Transverse colon (tissue), 4 donors: ENCODE measurements at places on chromosomes 11 and 22. TPM values are rescaled to one million over a fixed set of nuclear protein-coding genes. Genes with fewer than 3 reads are reported as not detected.

GTF2H1 gene
- total RNA-seq, result 54.2 TPM

SLN gene
- 0.96 TPM for total RNA-seq

FOLR1 gene
- total RNA-seq, result not detected

XKR3 gene
- not detected for total RNA-seq

DNA sequence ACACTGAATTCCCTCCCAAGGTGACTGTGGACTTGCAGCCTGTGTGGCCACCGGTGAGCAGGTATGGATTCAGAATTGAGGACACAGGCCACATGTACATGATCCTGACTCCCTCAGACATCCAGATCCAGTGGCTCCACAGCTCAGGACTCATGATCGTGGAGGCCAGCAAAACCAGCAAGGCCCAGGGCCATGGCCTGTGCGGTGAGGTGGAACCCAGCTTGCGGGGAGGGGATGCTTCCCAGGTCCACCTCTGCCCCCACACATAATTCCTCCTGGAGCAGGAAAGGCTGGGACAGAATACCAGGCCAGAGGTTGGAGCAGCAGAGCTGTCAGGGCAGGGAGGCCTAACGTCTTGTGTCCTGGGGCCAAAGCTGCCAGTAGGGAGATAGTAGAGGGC is 82.1 kb downstream of the OTOG start:
- H3K36me3 ChIP-seq, result no peaks in the 10 kb centered on the region
- no peak overlapping the region for H3K4me3 ChIP-seq

- H3K36me3 ChIP-seq, result no peaks in the 10 kb centered on the region
- H3K27me3 ChIP-seq, result no peaks in the 10 kb centered on the region
- no peak overlapping the region for H3K4me3 ChIP-seq
- no peaks in the 10 kb centered on the region for H3K4me1 ChIP-seq
- DNase-seq, result no peak
- H3K27ac ChIP-seq, result no peak overlapping the region
Measured at GRCh38 chr11:21122523-21122922, 453.1 kb downstream of the NELL1 start.

DNA sequence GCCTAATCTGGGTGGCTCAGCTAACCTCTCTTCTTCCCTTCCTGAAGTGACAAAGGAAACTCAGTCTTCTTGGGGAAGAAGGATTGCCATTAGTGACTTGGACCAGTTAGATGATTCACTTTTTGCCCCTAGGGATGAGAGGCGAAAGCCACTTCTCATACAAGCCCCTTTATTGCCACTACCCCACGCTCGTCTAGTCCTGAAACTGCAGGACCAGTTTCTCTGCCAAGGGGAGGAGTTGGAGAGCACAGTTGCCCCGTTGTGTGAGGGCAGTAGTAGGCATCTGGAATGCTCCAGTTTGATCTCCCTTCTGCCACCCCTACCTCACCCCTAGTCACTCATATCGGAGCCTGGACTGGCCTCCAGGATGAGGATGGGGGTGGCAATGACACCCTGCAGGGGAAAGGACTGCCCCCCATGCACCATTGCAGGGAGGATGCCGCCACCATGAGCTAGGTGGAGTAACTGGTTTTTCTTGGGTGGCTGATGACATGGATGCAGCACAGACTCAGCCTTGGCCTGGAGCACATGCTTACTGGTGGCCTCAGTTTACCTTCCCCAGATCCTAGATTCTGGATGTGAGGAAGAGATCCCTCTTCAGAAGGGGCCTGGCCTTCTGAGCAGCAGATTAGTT is 14.2 kb upstream of the UVRAG start:
- DNase-seq, result no peak
- H3K36me3 ChIP-seq, result no peaks in the 10 kb centered on the region
- H3K4me3 ChIP-seq, result no peak overlapping the region
- no peaks in the 10 kb centered on the region for H3K4me1 ChIP-seq
- no peaks in the 10 kb centered on the region for H3K27me3 ChIP-seq

GRCh38 chr11:57798905-57799559 is 37.4 kb downstream of the CTNND1 start:
- peaks cover 48% of the 10 kb centered on the region for H3K36me3 ChIP-seq
- no peak overlapping the region for H3K4me3 ChIP-seq
- H3K27ac ChIP-seq, result peak overlapping the region; percentile 88
- H3K27me3 ChIP-seq, result no peaks in the 10 kb centered on the region
- H3K4me1 ChIP-seq, result peaks cover 49% of the 10 kb centered on the region

DNA sequence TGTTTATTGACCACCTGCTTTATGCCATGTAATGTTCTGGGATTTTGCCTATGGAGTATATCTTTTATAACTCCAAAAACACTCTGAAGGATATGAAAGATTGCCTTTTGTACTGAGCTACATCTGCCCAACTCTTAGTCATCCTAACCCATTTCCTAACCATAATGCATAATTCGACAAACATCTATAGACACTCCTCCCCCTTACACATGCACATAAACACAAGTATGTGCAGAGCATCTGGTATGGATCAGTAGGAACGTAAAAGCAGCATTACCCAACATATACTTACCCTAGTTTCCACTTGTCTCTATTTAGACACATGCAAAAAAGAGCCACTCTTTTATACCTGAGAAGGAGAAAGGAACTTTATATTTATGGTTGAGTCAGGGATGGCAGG is 272.8 kb downstream of the FAM76B start:
- H3K27ac ChIP-seq, result no peak overlapping the region
- H3K27me3 ChIP-seq, result no peaks in the 10 kb centered on the region
- H3K4me3 ChIP-seq, result no peak overlapping the region
- no peaks in the 10 kb centered on the region for H3K36me3 ChIP-seq
- DNase-seq, result no peak

DNA sequence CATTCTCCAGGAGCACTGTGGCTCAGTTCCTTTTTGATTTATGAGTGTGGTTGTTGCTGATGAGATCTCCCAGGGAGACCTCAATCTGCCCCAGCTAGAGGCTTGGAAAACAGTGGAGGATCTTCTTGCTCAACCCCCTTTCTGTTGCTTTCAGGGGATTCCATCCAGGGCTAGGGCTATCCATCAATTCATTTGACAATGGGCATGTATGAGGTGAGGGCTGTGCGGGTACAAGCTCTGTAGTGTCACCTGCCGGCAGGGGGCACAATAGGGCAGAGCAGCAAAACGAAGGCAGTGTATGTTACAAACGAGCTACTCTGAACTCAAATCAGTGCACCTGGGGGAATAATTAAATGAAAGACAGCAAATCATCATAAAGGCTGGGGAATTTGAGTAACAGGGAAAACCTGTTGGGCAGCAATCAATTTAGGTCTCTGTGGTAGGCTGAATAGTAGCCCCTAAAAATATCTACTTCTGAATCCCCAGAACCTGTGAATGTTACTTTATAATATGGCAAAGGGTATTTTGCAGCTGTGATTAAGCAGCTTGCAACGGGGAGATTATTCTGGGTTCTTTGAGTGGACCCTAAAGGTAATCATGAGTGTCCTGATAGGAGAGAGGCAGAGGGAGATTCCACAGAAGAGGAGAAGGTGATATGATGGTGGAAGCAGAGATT is 170.3 kb upstream of the ZBED5 start:
- no peak overlapping the region for H3K27ac ChIP-seq
- DNase-seq, result peak; percentile 77
- no peaks in the 10 kb centered on the region for H3K36me3 ChIP-seq
- H3K27me3 ChIP-seq, result no peaks in the 10 kb centered on the region
- no peaks in the 10 kb centered on the region for H3K4me1 ChIP-seq
- H3K4me3 ChIP-seq, result no peak overlapping the region

GRCh38 chr22:26674211-26675190 is 17.1 kb downstream of the MIAT start:
- peak overlapping the region; percentile 97 for H3K27ac ChIP-seq
- DNase-seq, result peak; percentile 19
- H3K36me3 ChIP-seq, result no peaks in the 10 kb centered on the region
- no peaks in the 10 kb centered on the region for H3K27me3 ChIP-seq

GRCh38 chr11:122156940-122157382 is 40.9 kb upstream of the BLID start:
- H3K4me1 ChIP-seq, result no peaks in the 10 kb centered on the region
- peak overlapping the region; percentile 40 for H3K27ac ChIP-seq
- peak overlapping the region; percentile 38 for H3K4me3 ChIP-seq
- no peaks in the 10 kb centered on the region for H3K36me3 ChIP-seq
- DNase-seq, result no peak

DNA sequence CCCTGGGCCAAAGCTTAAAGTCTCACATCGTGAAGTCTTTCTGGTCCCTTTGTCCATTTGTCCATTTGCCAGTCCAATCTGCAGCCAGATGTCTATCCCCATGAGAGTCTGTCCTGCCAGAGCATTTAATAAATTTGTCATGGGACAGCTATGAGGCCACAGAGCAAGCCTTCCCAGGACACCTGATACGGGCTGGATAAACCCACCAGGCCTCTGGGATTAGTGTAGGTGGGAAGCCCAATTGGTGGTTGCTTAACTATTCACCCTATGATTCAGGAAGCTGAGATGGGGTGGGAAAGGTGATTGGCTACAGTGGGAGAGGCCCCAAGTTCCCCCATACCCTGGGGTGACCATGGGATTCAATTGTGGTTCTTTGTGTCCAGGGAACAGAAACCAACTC is 39.9 kb downstream of the MYEOV start:
- DNase-seq, result no peak
- no peak overlapping the region for H3K27ac ChIP-seq
- no peaks in the 10 kb centered on the region for H3K36me3 ChIP-seq
- no peaks in the 10 kb centered on the region for H3K27me3 ChIP-seq
- peaks cover 5% of the 10 kb centered on the region for H3K4me1 ChIP-seq
- no peak overlapping the region for H3K4me3 ChIP-seq

- H3K4me1 ChIP-seq, result peaks cover 34% of the 10 kb centered on the region
- H3K27me3 ChIP-seq, result peaks cover 12% of the 10 kb centered on the region
- H3K4me3 ChIP-seq, result peak overlapping the region; percentile 61
- no peak for DNase-seq
- no peaks in the 10 kb centered on the region for H3K36me3 ChIP-seq
Measured at GRCh38 chr11:574632-575312, 1.5 kb upstream of the PHRF1 start.

DNA sequence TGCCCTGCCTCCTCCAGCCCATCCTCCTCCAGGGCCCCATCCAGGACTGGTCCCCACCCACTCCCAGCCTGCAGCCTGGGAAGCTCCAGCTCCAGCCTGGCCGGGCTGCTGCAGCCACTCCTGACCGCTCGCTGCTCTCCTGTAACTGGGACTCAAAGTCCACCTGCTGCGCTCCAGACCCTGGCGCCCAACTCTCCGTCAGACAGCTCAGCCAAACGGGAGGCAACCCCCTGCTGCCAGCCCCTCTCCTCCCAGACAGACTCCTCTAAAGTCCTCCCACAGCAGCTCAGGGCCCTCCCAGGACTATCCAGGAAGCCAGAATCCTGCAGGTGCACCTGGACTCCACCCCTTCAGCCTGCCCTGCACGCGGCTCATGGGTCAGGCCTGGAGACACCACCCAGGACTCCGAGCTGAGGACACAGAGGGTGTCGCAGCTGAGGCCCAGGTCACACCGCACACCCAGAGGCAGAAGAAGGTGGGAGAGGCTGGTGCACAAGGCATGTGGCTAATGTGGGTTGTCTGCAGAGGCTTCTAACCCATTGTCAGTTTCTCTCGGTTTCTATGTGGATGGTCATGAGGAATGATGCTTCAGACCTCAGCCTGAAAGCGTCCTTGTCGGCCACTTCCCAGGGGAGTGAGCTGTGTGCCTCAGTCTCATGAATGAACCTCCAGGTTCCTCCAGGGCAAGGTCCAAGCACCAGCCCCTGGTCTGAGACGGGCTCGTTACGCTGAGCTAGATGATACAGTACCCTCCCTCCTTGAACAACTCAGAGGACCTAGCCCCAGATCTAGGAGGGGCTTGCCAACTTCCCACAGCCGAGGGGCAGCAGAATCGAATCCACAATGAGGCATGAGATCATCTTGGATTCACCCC is 1514.8 kb downstream of the TBC1D22A start:
- peak; percentile 34 for DNase-seq
- no peak overlapping the region for H3K4me3 ChIP-seq
- no peaks in the 10 kb centered on the region for H3K27me3 ChIP-seq
- H3K27ac ChIP-seq, result no peak overlapping the region

GRCh38 chr22:31272522-31273446 is 19.5 kb downstream of the PIK3IP1 start:
- H3K36me3 ChIP-seq, result no peaks in the 10 kb centered on the region
- no peaks in the 10 kb centered on the region for H3K4me1 ChIP-seq
- no peak overlapping the region for H3K27ac ChIP-seq
- DNase-seq, result peak; percentile 56

DNA sequence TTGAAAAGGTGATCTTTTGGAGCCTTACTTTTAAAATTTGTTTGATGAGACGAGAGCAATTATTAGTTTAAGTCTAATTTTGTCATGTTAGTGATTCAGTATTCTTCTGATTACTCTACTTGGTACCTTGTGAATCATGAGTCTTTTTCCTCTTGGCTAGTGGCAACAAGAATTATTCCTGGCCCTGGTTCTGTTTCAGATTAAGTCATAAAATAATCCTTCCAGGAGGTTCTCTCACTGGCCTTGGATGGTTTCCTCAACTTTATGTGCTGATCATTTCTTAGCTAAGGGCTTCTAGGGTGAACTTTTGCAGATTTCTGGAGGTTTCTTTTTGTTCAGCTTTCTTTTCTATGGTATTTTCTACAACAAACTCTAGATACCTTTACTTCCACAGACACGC is 741.8 kb upstream of the LUZP2 start:
- no peaks in the 10 kb centered on the region for H3K27me3 ChIP-seq
- no peak overlapping the region for H3K27ac ChIP-seq
- no peaks in the 10 kb centered on the region for H3K36me3 ChIP-seq
- H3K4me1 ChIP-seq, result peaks cover 1% of the 10 kb centered on the region
- no peak overlapping the region for H3K4me3 ChIP-seq

DNA sequence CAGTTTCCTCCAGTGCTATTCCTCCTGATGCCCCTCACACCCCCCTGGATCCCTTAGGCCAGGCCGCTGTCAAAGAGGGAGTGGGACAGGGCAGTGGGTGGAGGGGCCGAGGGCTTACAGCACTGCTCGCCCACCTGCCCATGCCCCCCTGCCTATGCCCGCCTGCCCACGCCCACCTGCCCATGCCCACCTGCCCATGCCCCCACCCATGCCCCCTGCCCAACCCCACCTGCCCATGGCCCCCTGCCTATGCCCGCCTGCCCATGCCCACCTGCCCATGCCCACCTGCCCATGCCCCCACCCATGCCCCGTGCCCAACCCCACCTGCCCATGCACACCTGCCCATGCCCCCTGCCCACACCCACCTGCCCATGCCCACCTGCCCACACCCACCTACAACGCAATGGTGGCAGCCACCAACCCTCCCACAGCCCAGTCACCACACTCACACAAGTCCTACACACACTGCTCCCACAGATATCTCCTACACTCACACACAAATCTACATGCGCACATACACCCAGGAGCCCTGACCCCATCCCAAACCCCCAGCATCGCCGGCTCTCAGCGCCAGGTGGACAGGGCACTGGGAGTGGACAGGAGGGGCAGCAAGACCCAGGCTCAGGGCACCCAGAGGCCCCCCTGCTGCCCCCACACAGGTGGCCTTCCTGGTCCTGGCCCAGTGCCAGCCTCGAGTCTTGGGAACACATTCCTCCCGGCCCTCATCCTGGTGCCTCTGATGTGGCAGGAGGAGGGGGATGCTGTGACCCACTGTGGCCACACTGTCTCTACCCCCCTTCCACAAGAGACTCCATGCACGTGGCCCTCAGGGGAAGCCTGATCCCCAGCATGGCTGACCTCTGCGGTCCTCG is 61.8 kb downstream of the CYTH4 start:
- H3K36me3 ChIP-seq, result no peaks in the 10 kb centered on the region
- H3K27me3 ChIP-seq, result peaks cover 22% of the 10 kb centered on the region
- DNase-seq, result no peak
